ENCODE measurements at places on chromosomes 13 and 19.

DNA sequence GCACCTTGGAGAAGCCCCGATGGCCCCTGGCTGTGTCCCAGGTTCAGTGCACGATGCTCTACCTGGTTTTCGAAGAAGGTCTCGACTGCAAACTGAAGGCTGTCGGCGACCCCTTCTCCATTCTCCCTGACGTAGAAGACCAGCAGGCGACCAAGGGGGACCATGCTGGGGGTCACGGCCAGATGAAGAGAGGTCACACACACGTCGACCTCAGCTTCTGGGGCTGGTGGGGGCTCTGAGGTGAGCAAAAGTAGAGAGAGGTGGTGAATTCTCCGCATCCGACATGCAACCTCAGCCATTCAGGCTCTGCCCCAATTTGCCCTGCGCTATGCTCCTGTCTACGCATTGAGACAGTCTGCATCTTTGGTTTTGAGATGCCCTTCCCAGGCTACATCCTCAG is 49.3 kb downstream of the CPAMD8 start:
- DNase-seq, result no peak

GRCh38 chr19:35031072-35031881 is 1.0 kb downstream of the SCN1B start:
- peak; percentile 13 for DNase-seq

GRCh38 chr13:104286566-104287290 is 1220.5 kb upstream of the SLC10A2 start:
- DNase-seq, result no peak

DNA sequence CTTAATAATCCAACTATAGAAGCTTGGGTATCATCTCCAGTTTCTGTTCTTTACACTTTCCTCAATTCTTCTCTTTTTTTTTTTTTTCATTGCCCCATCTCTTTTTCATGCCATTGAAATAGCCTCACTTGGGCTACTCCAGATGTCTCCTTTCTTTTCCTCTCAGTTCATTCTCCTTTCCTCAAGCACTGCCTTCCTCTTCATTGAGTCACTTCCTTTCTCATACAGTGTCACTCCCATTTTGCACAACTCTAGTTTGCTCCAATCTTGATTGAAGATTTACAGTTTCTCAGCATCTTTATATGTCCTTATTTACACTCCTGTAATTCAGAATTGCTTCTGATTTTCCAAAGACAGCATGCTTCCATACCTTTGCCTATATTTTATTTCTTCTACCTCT is 61.3 kb downstream of the IPO5 start:
- peak; percentile 48 for DNase-seq

GRCh38 chr13:22223411-22223810 is 552.5 kb downstream of the FGF9 start:
- no peak for DNase-seq

- DNase-seq, result no peak
Observed at GRCh38 chr19:4380254-4380727, 20.1 kb downstream of the SH3GL1 start.

DNA sequence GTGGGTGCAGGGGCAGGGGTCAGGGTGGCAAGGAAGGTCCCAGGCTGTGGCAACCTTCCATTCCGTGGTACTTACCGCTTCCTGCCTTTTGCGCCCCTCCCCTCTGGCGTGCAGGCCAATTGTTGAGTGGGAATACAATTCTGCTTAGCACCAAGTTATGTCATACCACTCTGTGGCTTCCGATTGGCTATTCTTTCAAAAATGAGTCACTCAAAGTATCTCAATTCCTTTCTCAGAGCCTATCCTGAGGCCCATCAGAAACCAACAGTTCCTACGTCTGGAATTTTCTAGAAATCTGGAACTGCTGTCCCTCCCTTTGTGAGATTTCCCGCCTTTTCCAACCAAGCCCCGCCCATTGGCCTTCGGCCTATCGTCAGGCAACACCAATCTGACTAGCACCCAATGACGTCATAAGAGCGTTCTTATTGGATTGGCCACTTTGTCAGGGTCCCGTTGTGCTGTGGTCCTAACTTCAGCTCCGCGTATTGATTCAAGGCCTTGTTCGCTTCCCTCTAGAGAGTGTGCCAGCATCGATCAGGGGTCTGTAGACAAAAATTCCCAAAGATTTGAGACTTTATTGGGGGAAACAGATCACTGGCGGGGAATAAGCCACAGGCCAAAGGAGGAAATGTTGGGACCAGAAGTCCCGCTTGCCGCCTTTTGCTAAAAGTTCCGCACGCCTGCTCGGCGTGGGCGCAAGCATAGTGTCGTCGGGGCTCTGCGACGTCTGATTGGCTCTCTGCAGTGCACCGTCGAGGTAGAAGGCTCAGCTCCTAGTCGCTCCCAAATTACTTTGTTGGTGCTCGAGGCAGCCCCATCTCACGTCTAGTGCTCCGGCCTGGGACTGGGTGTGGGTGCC is 11.7 kb downstream of the NTN5 start:
- DNase-seq, result peak; percentile 84

GRCh38 chr19:29858000-29858596 is 46.3 kb downstream of the CCNE1 start:
- peak; percentile 36 for DNase-seq

DNA sequence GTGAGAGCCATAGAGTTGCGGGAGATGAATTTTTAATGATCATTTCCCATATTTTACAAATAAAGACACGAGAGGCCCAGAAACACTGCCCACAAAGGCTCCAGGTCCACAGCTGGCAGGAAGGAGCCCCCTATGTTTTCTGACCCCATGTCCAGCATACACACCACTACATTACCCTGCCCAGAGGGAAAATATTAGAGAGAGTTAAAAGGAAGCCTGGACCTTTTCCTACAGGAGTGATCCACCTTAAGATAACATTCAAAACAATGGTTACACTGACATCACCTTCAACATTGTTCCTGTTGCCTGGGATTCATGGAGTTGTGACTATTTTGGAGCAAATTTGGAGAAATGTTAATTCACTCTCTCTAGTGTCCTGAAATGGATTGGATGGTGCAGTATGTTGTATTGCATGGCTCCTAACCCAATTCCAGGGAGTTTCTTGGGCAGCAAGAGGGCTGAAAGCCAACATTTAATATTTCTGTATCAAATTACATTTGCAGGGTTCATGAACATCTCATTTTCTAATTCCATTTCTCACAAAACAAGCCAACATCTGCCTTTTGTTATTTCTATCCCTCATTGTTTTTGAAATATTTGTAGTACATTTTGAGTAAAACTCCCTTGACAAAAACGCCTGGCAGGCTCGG is 172.5 kb downstream of the DLEU7 start:
- DNase-seq, result no peak

DNA sequence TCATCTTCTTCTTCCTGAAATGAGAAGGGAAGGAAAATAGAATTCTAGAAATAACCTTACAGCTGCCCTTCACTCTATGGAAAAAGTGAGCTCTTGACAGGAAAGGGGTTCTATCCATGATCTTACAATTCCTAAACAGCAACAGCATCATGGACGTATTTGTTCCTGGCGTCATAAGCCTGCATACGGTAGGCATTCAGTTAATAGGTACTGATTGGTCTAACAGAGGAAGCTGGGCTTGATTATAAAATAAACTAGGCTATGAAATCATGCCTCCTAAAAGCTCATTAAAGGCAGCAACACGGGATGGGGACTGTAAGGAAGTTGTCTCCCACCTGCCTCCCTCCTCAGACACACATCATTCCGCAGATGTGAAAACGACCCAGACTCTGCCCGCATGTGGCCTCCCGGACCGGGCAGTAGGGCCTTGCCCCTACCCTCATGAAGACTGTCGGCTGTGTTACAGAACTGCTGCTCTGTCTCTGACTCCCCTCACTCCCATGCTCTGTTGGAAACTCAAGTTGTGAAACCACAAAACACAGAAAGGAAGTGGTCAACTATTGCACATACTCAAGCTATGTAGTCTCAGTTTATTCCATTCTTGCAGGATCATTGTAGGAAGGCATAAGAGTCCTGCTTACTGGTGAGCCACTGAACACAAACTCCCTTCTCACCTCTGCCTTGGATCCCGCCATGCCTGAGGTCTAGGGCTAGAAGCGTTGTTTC is 129.8 kb downstream of the DLEU7 start:
- DNase-seq, result peak; percentile 65

- no peak for DNase-seq
Observed at GRCh38 chr13:28958018-28958417, 137.9 kb downstream of the MTUS2 start.

DNA sequence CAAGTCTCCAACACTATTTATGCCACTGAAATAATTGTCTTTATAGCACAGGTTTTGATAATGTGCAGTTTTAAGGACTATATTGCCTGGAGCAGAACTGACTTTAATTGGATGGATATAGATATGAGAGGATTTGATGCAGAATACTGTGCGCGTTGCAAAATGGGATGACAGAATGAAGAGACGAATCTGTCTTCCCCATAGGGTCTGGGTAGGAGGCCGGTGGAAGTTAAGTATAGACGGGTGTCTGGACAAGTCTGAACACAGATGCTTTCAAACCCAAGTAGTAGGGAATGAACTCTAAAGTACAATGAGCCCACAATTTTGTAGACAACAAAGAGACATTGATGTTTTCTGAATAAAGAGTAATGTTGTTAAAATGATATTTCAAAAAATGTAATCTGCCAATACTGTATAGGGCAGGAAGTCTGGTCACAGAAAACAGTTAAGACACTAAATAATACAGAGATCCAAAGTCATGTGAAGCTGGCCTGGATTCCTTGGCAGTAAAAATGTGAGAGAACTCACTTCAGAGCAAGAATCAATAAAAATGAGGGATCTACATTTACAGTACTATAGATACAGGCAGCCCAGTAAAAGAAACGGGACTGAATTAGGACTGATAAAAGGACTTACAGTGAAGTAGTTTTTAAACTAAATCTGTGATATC is 125.5 kb downstream of the ENOX1 start:
- no peak for DNase-seq

DNA sequence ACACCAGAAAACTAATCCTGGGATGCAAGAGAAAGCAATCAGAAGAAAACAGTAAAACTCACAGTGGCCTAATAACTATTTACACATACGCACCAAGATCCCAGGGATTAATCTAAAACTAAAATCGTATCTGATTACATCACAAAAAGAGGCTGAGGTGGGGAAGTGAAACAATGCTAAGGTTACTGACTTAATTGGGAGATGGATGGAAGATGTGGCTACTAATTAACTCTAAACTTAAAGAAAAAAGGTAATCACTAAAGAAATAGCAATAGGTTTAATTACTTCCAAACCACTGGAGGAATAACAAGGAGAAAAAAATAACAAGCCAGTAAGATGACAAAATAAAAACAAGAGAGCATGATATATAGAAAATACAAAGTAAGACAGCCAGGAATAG is 50.4 kb downstream of the NUFIP1 start:
- DNase-seq, result no peak

GRCh38 chr13:104984296-104984818 is 1551.1 kb downstream of the EFNB2 start:
- DNase-seq, result peak; percentile 42

DNA sequence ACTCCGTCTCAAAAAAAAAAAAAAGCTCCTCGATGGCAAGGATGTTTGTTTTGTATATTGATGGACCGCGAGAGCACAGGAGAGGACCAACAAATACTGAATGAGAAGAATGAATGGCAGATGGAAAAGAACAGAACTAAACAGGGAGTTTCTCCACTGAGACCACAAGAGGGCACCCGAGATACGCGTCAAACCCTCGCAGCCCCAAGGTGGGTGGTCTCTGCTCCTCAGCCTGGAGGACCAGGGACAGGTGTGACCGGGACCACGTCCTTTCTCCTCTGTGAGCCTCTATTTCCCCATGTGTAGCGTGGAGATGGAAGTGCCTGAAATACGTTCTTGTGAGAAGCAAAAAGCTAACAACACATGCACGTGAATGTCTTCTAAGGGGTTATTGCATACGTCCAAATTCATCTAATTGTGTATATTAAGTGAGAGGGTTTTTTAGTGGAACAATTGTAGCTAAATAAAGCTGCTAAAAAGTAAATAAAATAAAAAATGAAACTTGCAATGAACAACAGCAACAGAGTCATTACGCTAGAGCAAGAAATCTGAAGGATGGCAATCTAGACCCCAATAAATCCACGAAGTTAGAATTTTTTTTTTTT is 8.3 kb upstream of the CDC42EP5 start:
- DNase-seq, result peak; percentile 53

GRCh38 chr19:41587101-41587837 is 11.3 kb downstream of the CEACAM21 start:
- no peak for DNase-seq

DNA sequence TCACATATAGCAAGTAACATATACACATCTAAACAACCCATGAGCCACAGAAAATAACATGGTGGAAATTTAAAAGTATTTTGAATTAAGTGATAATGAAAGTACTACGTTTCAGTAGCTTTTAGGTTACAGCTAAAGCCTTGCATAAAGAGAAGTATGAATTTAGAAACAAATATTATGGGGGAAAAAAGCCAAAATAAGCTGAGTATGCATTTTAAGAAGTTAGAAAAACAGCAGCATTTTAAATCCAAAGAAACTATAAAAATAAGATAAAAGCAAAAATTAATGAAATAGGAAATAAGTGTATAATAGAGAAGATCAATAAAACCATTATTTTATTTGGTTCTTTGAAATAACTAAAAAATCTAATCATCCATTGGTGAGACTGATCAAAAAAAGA is 89.8 kb upstream of the ARHGEF7 start:
- DNase-seq, result no peak

GRCh38 chr19:33202546-33203507 is 8.7 kb downstream of the LRP3 start:
- DNase-seq, result no peak

- no peak for DNase-seq
Observed at GRCh38 chr13:112892426-112893206, 76.4 kb upstream of the MCF2L start.

DNA sequence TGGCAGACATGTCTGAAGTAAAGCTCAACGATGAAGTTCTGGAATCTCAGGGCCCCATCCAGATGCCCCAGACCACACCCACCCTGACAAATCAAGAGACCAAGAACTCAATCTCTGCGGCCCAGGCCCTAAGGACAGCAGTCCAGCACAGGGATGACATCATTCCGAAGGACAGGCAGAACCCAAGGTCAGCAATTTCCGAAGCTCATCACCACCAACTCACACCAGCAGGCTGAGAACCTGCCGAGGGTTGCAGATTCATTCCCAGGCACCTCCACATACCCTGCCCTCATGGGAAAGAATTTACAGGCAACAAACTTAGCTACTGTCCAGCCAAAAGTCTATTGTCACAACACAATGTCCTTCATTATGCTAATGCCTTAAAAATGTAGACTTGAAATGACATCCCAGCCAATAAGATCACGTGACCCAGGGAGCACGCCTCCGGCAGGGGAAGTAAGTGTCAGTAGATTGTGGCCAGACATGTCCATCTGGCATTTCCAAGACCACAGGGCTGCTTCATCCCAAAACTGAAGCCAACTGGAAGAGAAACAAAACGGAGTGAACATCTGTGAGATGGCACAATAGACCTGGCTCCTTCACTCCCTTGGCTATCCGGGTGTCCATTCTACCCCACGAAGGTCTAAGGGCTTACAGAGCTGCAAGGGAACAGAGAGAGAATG is 98.8 kb downstream of the CRYL1 start:
- no peak for DNase-seq

GRCh38 chr13:112469071-112469745 is 93.1 kb downstream of the SPACA7 start:
- no peak for DNase-seq
